Stimulated activated CD4-positive, alpha-beta T cell treated with anti-CD3 and anti-CD28 coated beads, Interleukin-1b, Interleukin-23, amount 100 ng/mL, for 24 hours (primary cell): ENCODE measurements at places on chromosomes 16 and 17.

DNA sequence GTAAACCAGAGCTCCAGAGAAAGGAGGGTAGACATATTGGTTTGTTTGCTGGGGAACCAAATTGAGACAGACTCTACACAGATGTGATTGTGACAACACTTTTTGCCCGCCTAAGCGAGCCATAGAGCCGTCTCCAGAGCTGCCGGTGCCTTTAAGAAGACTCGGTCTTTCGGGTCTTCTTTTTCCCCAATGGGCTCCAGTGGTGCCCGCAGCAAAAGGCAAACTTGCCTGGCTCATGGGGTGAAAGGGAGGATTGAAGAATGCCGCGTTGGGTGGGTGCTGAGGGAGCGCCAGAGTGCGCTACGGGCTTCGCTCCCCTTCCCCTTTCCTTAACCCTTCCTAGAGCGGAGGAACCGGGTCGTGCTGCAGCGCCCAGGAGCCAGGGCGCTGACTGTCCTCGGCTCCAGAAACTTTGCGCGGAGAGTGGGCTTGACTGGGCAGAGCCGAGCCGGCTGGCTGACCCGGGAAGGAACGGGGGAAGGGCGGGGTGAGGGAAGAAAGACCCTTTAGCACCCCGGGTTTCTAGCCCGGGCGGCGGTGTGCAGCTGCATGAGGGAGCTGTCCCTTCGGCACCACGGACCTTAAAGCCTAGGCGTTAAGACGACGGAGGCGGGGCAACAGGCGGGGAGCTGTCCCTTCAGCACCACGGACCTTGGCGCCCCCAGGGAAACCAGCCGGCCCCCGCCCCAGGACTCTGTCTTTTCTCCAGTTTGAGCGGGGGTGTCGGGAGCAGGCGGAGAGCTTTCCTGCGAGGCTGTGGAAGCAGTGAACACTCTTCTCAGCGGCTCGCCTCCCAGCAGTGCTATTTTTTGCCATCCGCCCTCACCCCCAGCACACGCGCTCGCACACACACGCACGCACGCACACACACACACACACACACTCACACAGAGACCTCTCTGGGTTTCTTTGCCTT is at the start of gene CACNG3:
Gene CACNG3 (plus strand): TSS at position 880 of the 916 bp plus-strand sequence. CDS start 420 bp downstream, outside the sequence.
- peak; percentile 34 for DNase-seq

DNA sequence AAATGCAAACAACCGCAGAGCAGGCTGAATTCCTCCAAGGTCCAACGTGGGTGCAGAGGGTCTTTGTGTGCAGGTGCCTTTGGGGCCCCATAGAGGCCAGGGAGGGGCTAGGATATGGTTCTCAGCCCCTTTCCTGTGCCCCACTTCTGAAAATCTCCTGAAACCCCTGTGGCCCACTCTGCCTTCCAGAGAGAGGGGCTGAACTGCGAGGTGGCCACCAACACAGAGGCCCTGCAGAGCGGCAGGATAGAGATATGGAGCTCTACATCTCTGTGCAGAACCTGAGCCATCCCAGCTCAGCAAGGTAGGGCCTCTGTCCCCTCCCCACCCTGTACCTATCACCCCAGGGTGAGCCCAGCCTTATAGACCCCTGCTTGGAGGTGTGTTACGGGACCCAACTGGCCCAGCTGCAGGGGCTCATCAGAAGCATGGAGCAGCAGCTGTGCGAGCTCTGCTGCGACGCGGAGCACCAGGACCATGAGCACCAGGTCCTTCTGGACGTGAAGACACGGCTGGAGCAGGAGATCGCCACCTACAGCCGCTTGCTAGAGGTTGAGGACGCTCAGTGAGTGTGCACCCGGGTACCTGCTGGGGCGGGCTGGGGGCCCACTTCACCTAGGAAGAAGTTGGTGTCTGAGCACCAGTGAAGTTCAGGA is 5.5 kb downstream of the USP6 start:
- DNase-seq = no peak

DNA sequence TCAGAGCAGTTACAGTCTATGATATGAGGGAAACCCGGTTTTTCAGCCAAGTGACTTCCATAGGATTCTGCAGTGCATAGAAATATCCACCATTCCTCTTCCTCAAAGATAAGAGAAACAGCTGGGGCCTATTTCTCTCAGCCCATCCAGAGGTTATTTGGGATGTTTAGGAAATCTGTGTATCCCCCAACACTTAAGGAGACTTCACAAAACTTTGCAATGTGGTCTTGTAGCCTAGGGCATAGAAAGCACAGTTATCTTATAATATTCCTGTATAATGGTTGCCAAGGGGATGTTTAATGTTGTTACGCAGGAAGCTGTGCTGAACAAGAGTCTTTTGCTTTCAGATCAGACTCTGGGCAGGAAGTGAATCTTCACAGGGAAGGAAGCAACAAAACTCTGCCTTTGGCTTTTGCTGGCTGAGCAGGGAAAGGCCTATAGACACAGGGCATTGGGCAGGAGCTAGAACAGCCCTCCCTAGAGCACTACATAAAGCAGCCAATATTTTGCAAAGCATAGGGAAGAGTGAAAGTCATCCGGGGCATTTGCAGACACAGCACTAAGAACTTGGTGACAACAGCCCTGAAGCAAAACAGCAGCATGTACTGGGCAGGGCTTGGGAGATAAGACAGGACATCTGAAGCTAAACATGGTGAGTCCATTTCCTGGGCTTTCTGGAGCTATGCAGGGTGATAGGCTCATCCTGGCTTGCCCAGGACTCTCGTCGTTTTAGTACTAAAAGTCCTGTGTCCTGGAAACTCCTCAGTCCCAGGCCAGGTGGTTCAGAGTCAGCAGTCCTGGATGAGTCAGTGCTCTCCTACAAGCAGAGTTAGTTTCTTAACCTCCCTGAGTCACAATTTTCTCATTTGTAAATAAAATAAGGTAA is 18.7 kb upstream of the BEAN1 start:
- no peak for DNase-seq

DNA sequence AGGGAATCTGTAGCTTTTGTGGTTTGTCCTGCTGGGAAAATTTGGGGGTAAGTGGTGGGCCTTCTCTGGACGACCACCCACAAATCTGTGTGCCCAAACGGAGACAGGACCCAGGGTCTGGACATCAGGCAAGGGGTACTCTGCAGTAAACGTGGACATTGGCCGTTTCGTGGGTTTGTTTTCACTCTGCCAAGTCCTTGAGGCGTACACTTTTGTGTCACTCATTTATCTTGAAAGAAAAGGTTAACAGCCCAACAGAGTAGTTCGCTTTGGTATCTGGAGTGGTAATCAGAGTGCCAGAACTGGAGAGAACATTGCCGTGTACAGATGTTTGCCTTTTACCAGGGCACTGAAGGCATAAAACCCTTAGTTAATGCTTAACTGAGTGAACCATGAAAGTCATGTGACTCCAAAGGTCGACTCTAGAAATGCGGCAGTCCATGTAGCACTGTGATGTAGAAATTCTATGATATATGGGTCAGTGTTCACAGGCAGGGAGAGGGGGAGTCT is 15.4 kb downstream of the NAA60 start:
- DNase-seq = no peak

GRCh38 chr17:74744349-74744713 is 4.1 kb upstream of the NHERF1 start:
- no peak for DNase-seq

GRCh38 chr16:3469736-3470135 is 25.6 kb downstream of the C16orf90 start:
- no peak for DNase-seq

DNA sequence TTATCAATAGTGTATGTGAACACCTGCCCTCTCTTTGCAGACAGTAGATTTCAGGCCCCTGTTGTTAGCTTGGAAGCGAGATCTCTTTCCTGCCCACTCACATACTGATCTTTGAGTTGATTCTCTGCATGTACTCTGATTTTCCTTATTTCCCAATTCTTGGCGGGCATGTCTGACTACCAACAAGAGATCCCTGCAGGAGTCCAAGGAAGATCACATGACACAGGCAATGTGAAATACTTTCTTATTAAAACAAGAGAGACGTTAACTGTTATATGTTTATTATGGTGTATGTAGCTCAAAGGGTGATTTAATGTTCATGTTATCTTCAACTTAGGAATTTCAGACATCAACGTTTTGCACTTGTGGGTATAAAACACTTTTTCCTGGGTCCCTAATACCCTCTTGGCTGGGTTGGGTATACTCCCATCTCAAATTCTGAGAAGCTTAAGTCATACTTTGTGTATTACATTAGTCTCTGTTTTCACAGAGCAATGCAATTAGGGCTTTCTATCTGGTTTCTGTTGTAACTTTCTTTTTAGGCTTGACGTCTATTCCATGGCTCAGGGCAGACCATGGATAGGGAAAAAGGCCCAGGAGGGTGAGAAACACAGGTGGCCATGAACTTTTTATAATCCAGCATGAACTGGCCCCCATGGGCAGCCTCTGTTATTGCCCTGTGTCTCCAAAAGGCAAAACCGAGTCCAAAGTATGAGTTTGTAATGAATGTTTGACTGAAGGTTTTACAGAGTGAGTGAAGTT is 32.2 kb downstream of the HSD17B2 start:
- DNase-seq = no peak

- DNase-seq = peak; percentile 60
Observed at GRCh38 chr17:58006560-58006923, 504 bp downstream of the SRSF1 start.

DNA sequence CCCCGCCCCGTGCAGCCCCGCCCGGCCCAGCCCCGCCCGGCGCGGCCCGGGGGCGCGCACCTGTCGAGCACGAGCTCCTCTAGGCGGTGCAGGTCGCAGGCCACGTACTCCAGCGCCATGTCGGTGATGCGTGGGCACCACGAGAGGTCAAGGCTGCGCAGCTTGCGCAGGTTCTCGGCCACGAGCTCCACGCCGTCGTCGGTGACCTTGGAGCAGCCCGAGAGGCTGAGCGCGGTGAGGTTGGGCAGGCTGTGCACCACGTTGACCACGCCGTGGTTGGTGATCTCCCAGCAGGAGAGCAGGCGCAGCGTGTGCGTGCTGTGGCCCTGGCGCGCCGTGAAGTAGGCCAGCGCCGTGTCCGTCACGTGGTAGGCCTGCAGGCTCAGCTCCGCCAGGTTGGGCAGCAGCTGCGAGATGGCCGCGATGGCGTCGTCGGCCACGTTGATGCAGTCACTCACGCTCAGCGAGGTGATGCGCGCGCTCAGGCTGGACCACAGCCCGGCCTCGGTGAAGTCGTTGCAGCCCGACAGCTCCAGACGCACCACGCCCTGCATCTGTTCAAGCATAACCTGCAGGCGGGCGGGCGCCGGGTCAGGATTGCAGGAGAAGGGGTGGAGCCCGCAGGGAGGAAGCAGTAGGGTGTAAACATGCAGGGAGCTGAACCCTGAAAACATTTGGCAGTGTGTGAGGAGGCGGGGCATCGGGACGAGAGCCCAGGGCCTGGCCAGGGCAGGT is 5.3 kb upstream of the WDR24 start:
- DNase-seq = no peak

DNA sequence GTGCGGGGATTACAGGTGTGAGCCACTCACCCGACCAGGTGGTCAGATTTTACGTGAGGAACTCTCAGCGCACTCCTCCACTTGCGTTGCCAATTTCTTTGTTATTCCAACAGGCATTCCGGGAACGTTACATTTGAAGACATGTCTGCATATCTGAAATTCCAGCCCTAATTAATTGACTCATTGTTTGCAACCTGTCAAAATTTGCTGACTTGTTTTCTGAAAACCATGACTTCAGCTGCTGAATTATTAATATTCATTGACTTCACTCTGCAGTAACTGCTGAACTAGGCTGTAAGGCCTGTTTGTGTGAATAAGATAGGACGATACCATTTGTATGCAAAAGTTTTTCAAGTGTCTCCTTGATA is 16.6 kb downstream of the G6PC1 start:
- DNase-seq = no peak

DNA sequence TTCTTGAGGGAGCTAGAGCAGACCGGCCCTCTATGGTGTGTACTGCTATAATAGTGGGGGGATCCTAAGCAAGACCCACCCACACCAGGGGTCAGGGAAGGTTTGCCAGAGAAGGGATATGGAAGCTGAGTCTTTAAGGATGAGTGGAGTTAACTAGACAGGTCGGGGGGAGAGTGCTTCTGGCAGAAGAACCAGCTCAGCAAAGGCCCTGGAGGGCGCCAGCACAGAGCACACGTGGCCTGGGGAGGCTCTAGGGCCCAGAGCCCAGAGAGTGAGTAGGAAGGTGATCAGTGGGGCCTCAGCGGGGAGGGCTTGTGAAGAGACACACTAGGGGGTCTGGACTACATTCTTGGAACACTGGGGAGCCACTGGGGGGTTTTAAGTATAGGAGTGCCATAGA is 21.1 kb downstream of the NGFR start:
- DNase-seq = no peak

- DNase-seq = no peak
Observed at GRCh38 chr17:34579979-34580684, 750 bp downstream of the TMEM132E start.

DNA sequence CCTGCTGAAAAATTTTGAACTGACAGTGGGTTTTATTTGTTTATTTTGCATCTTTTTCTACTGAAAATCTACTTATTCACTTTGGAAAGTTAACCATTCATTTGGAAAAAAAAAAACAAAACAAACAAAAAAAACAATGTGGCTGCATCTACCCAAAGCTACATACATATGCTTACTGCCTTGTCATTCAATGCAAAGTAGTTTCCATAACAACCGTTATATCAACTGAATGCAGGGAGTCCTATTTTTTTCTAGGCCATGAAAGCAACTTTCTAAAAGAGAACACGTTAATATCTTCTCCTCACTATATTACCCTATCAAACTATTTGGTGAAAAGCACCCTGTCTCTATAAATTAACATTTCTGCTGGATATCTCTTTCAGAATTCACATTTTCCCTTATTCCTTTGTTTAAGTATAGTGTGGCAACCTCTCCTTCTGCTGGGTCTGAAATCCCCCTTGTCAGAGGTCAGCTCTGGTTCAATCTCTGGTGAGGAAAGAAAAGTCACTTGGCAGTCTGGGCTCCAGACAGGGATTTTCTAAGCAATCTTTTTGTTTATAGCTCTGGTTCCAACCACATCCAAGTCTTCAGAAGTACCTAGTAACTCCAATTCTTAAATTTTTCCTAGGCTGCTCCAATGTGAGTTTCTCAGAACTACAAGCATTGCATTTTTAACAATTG is 528.4 kb upstream of the TOM1L1 start:
- no peak for DNase-seq

DNA sequence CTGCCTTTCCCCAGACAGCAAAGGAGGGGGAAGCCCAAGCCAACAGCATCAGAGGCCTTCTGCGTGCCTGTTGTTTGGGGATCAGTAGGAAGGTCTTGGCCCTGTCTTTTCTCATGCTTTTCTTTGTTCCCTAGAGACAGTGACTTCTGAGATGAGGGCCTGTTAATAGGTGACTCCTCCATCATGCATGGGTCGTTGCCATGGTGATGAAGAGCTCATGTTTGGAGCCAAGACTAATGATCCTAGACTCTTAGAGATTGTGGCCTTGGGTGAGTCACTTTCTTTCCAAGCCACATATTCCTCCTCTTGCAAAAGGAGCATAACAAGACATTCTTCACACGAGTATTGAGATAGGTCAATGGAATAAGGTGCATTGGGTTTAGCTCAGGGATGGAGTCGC is 201.1 kb upstream of the ASIC2 start:
- no peak for DNase-seq

DNA sequence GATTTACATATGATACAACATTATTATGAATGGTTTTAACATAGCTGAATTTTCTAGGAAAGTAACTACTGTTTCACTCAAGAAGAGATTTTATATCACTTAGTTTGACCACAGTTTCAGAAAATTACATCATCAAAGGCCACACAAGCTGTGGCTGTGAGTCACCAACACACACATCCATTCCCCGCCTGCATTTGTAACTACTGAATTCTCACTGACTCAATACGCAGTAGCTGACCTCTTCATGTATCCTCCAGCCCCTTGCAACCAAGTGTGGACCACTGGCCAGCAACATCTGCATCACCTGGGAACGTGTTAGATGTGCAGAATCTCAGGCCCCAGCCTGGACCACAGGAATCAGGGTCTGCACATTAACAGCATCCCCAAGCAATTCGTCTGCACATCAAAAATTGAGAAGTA is 197.6 kb downstream of the XYLT1 start:
- DNase-seq = no peak
